ENCODE measurements at places on chromosomes 2 and 18. TPM values are rescaled to one million over a fixed set of nuclear protein-coding genes. Genes with fewer than 3 reads are reported as not detected.

- no peak for DNase-seq
- H3K4me1 ChIP-seq, result peaks cover 8% of the 10 kb centered on the region
- no peaks in the 10 kb centered on the region for H3K36me3 ChIP-seq
- no peaks in the 10 kb centered on the region for H3K27me3 ChIP-seq
- no peak overlapping the region for H3K4me3 ChIP-seq
- H3K27ac ChIP-seq, result no peak overlapping the region
Measured at GRCh38 chr18:70301667-70302066, 12.8 kb downstream of the SOCS6 start.

GRCh38 chr2:112712903-112713584 lies 7.8 kb upstream of the NT5DC4 start:
- no peak for DNase-seq
- H3K4me1 ChIP-seq, result peaks cover 19% of the 10 kb centered on the region
- H3K27ac ChIP-seq, result no peak overlapping the region
- H3K4me3 ChIP-seq, result no peak overlapping the region
- no peaks in the 10 kb centered on the region for H3K36me3 ChIP-seq

DNA sequence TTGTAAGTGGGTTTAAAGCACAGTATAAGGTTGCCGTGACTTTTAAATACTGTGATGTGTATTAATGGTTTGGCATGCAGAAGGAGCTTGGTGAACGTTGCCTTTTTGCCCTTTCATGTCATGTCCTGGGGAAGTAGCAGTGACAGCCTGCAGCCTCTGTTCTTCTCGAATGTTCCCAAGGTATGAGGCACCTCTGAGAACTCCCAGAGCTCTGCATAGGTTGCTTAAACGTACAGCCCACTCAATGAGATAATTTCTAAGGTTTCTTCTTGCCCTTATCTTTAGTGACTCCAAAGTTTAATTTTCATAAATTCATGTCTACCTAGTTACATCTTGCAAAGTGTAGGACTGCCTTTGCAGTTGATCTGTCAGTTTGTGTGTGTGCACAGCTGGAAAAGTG lies 36.7 kb downstream of the PARD3B start:
- H3K36me3 ChIP-seq, result no peaks in the 10 kb centered on the region
- no peak for DNase-seq
- no peak overlapping the region for H3K4me3 ChIP-seq
- H3K27me3 ChIP-seq, result no peaks in the 10 kb centered on the region

DNA sequence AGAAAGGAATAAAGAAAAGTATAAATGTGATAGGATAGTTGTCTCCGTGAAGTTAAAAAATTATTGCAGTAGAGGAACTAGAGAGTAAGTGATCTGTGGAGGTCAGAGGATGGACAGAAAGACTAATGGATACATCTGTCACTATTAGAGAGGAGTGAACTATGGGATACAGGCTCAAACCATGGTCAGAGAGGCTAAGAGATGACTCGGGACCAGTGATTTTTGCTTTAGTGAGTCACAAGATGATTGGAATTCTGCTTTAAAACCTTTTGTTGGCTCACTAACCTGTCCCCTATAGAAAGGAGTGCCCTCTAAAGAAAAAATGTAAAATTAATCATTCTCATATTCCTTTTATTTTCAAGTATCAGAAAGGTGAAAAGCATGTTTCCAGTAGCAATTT lies 30.3 kb downstream of the ALMS1 start:
- no peak overlapping the region for H3K27ac ChIP-seq
- H3K4me3 ChIP-seq, result no peak overlapping the region
- peaks cover 9% of the 10 kb centered on the region for H3K36me3 ChIP-seq

DNA sequence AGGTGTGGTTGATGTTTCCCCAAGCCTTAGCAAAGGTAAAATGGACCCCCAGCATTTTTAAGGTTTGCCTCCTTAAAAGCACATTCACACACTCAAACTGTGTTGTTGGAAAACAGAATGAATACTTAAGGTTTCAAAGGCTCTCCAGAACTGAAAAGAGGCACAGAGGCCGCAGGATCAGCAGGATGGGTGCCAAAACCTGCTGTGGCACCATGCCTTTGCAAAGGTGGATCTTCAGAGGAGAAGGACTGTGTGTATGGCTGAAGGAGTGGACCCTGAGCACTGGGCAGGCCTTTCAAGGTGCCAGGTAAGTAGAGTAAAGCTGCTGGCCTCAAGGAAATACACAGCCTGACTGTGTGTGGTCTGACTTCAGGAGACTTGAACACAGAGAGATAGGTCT lies 127.3 kb downstream of the XRCC5 start:
- no peak overlapping the region for H3K4me3 ChIP-seq
- H3K36me3 ChIP-seq, result no peaks in the 10 kb centered on the region
- H3K4me1 ChIP-seq, result peaks cover 5% of the 10 kb centered on the region
- no peak for DNase-seq

DNA sequence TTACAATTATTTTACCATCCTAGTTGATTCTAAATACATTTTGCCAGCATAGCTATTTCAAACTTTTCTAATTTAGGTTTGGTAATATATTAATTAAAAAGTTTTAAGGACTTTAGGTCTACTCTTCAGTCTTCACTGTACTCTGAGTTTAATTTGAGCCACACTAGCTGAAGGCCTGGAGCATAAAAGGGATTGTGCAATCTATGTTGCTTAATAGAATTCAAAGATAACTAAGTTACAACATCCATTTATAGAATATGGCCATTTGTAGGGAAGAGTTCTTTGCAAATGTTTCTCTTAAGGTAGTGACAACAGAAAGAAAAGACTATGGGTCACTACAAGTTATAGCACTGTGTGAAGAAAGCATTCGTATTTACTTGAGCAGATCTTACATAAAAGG lies 702.2 kb upstream of the NRXN1 start:
- no peak overlapping the region for H3K27ac ChIP-seq
- H3K4me3 ChIP-seq, result no peak overlapping the region
- H3K36me3 ChIP-seq, result no peaks in the 10 kb centered on the region
- no peaks in the 10 kb centered on the region for H3K4me1 ChIP-seq
- H3K27me3 ChIP-seq, result no peaks in the 10 kb centered on the region

DNA sequence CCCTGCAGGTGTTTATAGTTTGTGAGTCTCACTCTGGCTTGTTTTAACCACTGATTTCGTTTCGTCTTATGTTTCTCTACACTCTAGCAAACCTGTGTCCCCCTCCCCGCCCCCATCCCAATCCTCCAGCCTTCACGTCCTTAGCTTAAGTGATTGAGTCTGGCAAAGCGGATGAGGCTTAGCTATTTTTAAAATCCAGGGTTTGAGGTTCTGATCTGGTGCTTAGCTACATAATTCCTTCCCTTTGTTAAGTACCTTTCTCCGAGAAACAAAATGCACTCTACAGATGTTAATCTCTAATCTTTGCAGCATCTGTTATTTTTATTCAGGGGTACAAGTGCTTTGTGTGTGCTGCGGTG lies 7.8 kb downstream of the AGAP1 start:
- no peak overlapping the region for H3K27ac ChIP-seq
- no peaks in the 10 kb centered on the region for H3K36me3 ChIP-seq
- H3K4me3 ChIP-seq, result no peak overlapping the region
- no peak for DNase-seq
- peaks cover 6% of the 10 kb centered on the region for H3K27me3 ChIP-seq

GRCh38 chr2:65845442-65846182 lies 413.2 kb upstream of the SPRED2 start:
- H3K27ac ChIP-seq, result no peak overlapping the region
- no peaks in the 10 kb centered on the region for H3K27me3 ChIP-seq
- no peak for DNase-seq
- no peaks in the 10 kb centered on the region for H3K4me1 ChIP-seq
- no peaks in the 10 kb centered on the region for H3K36me3 ChIP-seq
- no peak overlapping the region for H3K4me3 ChIP-seq

DNA sequence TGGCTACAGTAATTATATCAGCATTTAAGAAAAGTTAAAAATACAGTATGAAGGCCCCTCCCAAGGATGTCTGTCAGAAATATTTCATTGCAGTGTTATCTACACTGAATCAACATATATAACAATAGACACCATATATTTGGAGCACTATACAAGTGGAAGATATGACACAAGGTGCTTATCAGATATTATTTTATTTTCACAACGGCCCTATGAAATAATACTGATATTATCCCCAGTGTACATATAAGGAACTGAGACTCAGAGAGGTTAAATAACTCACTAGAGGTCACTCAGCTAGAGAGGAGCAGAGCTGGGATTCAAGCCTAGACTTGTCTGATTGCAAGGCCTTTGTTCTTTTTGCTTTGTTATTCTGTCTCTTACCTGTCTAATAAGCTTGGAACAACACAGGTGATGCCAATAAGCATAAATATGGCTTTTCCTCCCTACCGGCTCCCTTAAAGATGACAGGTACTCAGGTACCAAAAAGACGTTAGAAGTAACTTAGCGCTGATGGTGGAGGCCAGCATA lies 4.7 kb upstream of the SLC40A1 start:
- no peaks in the 10 kb centered on the region for H3K36me3 ChIP-seq
- H3K4me3 ChIP-seq, result no peak overlapping the region
- peaks cover 7% of the 10 kb centered on the region for H3K27me3 ChIP-seq
- no peak overlapping the region for H3K27ac ChIP-seq
- peaks cover 11% of the 10 kb centered on the region for H3K4me1 ChIP-seq

DNA sequence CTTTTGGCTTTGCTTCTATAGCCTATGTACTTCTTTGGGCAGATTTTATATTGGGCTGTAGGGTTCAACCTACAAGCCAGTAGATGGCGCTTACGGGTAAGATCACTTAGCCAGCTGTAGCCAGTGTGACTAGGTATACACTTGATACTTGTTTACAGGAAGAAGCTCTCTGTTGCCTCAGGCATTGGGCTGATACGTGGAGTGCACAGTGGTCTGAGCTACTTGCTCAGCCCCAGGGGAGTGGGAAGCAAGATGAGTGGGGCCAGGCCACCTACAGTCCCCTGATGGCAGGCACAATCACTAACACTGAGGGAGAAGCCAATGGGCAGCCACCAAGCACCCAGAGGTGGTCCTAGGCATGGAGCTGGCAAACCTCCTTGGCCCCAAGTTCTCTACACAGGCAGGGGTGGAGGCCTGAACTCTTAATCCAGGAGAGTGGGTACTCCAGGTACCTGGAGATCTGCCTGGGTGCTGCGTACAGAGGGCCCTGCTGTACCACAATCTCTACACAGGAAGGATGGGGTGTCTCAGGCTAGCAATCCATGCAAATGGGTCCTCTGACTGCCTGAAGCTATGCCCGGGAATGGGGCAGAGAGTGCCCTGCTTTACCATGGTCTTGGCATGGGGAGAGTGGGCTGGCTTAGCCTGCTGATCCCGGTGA lies 122.2 kb downstream of the NCOA1 start:
- no peak overlapping the region for H3K4me3 ChIP-seq
- peak; percentile 67 for DNase-seq
- H3K27ac ChIP-seq, result peak overlapping the region; percentile 62
- H3K36me3 ChIP-seq, result no peaks in the 10 kb centered on the region

GRCh38 chr18:45037618-45038017 lies 356.9 kb downstream of the SETBP1 start:
- H3K27ac ChIP-seq, result no peak overlapping the region
- H3K4me3 ChIP-seq, result no peak overlapping the region
- H3K36me3 ChIP-seq, result no peaks in the 10 kb centered on the region
- no peak for DNase-seq

DNA sequence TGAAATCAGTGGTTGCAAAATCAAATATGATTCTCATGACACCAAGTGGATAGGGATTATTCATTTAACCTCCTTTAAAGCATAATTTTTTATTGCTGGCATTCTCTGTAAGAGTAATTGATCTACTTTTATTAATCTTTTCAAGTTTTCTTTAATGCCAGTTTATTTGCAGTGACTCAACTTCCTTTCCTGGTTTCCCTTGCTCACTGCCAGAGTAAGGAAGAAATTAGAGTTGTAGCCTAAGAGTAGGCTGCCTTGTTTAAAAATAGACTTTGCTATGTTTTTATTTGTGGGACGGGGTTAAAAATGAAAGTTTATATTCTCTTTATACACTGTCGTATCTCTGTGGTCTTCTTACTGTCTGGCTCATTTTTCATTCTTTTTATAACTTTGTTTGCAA lies 148.6 kb downstream of the WDR7 start:
- no peak for DNase-seq
- no peaks in the 10 kb centered on the region for H3K27me3 ChIP-seq
- H3K4me3 ChIP-seq, result no peak overlapping the region
- no peaks in the 10 kb centered on the region for H3K4me1 ChIP-seq

DNA sequence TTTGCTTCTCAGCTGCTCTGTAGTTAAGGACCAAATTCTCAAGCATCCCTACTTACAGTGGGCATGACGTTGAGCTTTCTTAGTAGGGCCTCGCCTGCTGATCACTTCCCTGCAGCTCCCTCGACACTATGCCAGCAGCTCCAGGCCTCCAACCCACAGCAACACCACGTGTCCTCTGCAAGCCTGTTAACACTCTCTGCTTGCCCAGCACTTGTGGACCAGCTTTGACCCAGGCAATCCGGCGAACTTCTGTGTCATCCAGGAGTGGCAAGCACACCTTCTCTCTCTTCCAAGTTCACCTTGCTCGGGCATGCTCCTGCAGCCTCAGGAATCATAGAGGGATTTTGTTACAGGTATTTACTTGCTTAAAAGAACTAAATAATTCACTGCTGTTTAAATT lies 138.6 kb upstream of the FHL2 start:
- no peak for DNase-seq
- H3K36me3 ChIP-seq, result no peaks in the 10 kb centered on the region
- H3K27me3 ChIP-seq, result no peaks in the 10 kb centered on the region
- no peak overlapping the region for H3K4me3 ChIP-seq
- H3K27ac ChIP-seq, result no peak overlapping the region
- no peaks in the 10 kb centered on the region for H3K4me1 ChIP-seq

DNA sequence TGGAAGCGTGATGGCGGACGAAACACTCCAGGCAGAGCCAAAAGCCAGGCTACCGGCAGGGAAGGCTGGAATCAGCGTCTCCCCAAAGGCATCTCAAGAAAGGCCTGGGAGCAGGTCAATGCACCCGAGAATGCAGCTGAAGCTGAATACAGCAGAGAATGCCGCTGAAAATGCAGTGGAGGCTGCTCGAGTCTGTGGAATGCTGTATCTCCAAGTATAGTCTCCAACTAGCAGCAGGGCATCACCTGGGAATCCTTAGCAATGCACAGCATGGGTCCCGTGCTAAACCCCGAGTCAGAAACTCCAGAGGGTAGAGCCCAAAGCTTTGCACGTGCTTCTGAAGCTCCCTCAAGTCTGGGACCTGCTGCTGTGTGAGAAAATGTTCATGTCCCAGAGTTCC lies 191.1 kb upstream of the ALKAL2 start:
- no peak for DNase-seq
- no peak overlapping the region for H3K4me3 ChIP-seq
- no peak overlapping the region for H3K27ac ChIP-seq
- H3K4me1 ChIP-seq, result peaks cover under 1% of the 10 kb centered on the region
- no peaks in the 10 kb centered on the region for H3K36me3 ChIP-seq

FEV gene
- not detected for total RNA-seq

BOLL gene
- not detected for total RNA-seq

RGPD3 gene
- 0.73 TPM for total RNA-seq

ATP8B1 gene
- total RNA-seq, result not detected
